ENCODE measurements at places on chromosomes 3 and 15.

- DNase-seq: peak; percentile 93
Observed at GRCh38 chr3:19931180-19931692, 2.8 kb downstream of the EFHB start.

- no peak for DNase-seq
Observed at GRCh38 chr3:14324224-14324944, 78.0 kb upstream of the SLC6A6 start.

- no peak for DNase-seq
Observed at GRCh38 chr3:107346564-107346963, 30.7 kb upstream of the CCDC54 start.

DNA sequence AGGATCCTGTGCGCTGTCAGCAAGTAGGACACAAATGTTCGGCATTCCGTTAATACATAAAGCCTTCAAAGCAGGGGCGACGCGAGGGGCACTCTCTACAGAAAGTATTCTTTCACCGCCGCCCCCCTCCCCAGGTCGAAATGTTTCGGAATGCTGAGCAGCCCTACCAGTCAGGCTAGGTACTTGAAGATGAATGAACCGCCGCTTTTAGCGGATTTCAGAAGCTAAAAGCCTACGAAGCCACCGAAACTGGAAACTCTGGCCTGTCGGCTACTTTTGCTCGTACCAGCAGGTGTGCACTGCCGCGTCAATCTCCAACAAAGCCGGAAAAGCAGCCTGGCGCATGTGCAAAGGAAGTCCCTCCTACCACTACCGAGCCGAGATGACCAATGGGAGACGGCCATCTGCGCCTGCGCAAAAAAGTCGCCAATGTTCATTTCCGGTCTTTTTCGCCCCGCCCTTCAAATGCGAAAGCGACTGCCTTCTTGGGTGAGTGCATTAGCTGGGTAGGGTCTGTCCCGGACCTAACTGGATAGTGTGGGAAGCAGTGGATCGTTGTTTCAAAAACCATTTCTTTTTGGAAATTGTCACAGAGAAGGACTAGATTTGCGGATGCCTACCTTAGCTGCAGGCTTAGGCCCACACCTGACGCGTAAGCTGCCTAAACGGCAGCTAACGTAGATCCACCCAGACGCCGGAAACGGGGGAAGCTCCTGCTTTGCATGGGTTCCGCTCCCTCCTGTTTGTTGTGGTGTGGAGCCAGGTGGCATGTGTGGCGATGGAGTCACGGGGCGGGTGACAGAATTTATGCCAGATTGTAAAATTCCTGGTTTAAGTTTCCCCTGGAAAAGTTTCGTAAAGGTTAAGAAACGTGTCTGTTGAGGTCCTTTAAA lies at the start of gene WDR5B:
TSS of gene WDR5B (minus strand) at position 301 of the 893 bp plus-strand sequence. CDS start 534 bp downstream, outside the sequence.
- no peak for DNase-seq

DNA sequence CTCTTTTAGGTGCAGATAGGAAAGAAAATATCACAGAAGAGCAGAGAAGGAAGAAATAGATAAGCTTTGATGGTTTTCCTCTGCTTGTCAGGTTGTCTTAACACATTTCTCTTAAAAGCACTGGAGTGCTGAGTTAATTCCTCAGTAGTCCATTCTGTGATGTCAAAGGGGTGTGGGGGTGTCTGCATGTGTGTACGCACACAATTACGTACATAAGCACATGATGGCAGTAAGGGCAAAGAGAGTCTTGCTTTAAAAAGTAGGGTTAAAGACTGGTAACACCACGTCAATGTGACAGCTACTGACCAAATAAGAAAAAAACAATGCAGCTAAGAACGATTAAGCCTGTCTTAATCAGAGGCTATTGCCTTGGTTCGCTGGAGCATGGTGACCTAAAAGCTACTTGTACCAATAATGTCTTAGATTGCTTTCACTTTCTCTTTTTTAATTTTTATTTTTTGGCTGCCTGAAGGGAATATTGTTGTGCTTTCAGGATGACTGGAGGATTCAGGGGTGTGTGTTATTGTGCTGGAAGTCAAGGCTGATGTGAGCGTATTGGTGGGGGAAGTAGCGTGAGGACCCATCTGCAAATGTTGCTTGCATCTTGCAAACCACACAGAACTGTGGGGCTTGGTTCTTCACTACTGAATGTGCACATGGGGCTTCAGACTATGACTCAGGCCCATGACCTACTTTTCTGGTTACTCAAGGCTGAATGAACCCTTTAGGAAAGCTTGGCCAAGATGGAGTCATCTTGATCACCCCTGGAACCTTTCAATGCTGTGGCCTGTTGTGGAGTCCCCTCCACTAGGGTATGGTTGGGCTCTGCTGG lies 417.8 kb upstream of the TPM1 start:
- DNase-seq: peak; percentile 45

DNA sequence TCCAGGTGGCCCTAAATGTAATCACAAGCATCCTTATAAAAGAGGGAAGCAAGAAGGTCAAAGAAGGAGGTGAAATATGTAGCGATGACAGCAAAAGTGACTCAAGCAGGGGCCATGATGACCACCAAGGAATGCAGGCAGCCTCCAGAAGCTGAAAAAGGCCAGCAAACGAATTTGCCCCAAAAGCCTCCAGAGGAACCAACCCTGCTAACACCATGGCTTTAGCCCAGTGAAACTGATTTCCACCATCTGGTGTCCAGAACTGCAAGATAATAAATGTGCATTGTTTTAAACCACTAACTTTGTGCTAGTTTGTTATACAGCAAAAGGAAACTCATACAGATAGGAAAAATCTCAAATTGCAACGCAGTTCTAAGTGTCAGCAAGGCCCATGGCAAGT lies 23.0 kb upstream of the RBSN start:
- DNase-seq: no peak

GRCh38 chr3:118577055-118577777 lies 457.4 kb downstream of the IGSF11 start:
- no peak for DNase-seq

DNA sequence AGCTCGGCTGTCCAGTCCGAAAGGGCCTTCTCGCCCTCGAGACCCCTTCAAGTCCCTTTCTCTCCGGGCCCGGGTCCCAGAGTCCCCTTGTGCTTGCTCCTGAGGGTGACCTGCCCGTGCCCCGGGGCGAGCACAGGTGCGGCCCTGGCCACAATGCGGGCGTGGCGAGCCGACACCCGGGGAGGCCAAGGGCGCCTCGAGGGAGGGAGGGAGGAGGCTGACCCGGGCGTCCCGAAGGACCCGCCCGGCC lies 810 bp upstream of the MEF2A start:
- no peak for DNase-seq

DNA sequence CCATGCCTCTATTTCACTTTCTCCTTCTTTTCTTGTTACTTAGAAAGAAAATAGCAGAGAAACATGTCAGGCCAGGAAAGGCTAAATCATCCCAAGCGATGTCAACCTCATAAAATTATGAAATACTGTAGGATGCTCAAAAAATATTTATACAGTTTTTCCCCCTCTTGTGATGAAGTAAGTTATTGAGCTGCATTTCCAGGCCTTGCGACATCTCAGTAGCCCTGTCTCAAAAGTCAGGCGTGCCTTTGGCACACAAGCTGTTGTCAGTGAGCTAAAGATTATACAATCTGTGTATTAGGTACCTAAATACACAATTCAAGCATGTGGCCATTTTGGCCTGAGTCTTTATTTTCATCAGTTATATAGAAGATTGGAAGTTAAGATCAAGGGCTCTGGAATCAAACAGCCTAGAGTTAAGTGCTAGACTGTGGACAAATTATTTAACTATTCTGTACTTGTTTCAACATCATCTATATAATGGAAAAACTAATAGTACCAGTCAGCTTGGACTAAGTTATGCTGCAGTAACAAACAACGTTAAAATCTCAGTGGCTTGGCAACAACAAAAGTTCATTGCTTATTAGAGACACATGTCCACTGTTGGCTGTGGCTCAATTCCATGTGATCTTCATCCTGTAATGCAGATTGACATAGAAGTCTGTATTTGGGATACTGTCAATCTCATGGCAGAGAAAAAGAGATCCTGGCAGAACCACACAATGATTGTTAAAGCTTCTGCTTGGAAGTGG lies 406.4 kb upstream of the PROK2 start:
- DNase-seq: peak; percentile 20

- peak; percentile 8 for DNase-seq
Observed at GRCh38 chr3:142447301-142447851, 461 bp downstream of the XRN1 start.

- DNase-seq: no peak
Observed at GRCh38 chr3:141401573-141402475, 33.5 kb downstream of the ZBTB38 start.

- DNase-seq: no peak
Observed at GRCh38 chr3:101603184-101603583, 29.2 kb downstream of the PCNP start.

- no peak for DNase-seq
Observed at GRCh38 chr15:51727141-51727897, 10.1 kb downstream of the LYSMD2 start.

DNA sequence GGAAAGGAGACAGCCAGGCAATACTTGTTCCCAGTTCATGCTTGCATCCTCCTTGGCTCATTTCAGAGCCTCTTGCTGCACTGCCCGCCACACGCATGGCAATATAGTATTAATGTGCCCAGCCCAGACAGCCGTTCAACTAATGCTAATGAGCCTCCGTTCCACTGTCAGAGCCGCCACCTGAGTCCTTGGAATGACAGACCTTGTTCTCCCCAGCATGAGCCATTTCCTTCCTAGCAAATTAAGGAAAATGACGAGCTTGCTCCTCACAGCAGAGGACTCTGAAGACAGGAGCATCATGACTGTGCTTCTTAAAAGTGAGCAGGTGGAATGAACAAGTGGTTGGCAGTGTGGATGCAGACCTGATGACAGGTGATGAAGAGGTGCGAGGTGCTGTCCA lies 10.8 kb upstream of the LRRC15 start:
- no peak for DNase-seq

DNA sequence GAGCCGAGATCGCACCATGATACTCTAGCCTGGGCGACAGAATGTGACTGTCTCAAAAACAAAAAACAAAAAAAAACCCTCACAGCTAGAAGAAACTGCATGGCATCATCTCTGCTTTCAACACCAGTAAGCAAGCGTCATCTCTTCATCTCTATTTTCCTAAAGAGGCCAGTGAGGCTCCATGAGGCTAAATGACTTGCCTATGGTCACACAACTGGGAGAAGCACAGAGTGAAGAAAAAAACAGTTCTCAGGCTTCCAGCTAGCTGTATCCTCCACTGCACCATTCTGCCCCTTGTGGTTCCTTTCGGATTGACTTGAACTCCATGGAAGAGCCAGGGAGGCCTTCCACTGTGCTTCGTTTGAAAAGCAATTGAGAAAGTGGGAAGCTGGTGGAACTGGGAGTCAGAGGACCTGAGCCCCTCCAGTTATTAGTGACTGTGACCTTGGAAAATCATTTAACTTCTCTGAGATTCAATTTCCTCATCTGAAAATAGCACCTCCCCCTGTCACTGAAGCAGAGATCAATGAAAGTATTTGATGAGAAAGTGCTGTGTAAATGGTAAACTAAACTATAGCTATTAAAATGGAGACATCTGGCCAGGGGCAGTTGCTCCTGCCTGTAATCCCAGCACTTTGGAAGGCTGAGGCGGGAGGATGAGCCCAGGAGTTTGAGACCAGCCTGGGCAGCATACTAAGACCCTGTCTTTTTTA lies 32.1 kb upstream of the DENND4A start:
- peak; percentile 49 for DNase-seq

DNA sequence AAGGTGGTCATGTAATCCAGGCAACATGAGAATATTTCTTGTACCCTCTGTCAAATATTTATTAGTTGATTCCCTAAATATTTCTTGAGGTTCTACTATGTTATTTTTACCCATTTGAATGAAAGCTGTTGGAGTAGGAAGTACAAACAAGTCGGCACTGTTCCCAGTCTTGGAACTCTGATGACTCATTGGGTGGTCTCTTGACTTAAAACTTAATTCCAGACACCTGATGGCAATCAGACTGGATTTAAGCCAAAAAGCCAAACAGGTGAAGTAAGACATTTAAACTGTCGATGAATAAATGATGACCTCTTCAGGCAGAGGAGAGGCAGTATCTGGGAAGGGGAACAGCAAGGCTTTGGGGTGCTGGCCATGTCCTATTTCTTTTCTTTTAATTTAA lies 22.8 kb downstream of the C2CD4A start:
- DNase-seq: no peak

GRCh38 chr3:105285653-105286241 lies 81.0 kb upstream of the ALCAM start:
- DNase-seq: no peak

DNA sequence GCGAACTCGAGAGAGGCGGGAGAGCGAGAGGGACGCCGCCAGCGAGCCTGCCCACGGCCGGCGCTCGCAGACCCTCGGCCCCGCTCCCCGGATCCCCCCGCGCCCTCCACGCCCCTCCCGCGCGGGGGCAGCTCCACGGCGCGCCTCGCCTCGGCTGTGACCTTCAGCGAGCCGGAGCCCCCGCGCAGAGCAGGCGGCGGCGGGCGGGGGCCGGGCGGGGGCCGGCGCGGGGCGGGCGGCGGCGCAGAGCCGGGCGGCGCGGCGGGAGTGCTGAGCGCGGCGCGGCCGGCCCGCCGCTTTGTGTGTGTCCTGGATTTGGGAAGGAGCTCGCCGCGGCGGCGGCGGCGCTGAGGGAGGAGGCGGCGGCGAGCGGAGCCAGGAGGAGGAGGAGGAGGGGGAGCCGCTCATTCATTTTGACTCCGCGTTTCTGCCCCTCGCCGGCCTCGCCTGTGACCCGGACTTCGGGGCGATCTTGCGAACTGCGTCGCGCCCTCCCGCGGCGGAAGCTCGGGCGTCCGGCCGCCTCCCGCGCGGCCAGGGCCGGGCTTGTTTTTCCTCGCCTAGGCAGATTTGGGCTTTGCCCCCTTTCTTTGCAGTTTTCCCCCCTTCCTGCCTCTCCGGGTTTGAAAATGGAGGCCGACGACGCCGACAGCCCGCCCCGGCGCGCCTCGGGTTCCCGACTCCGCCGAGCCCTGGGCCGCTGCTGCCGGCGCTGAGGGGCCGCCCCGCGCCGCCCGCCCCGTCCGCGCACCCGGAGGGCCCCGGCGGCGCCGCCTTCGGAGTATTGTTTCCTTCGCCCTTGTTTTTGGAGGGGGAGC lies 524 bp downstream of the IGF1R start:
- no peak for DNase-seq

DNA sequence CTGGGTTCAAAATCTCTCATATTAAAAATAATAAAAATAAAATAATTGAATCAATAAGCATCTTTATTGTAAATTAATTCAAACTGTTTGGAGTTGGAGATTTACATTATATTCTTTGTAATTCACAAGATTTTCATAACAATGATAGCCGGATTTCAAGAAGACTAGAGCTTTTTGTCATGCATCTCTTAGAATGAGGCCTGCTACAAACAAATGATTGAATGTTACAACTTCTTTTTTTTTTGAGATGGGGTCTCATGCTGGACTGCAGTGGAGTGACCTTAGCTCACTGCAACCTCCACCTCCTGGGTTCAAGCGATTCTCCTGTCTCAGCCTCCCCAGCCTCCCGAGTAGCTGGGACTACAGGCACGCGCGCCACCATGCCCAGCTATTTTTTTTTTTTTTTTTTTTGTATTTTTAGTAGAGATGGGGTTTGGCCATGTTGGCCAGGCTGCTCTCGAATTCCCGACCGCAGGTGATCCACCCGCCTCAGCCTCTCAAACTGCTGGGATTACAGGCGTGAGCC lies 3.5 kb downstream of the SLTM start:
- no peak for DNase-seq

GRCh38 chr3:151838574-151839312 lies 24.8 kb downstream of the AADAC start:
- DNase-seq: peak; percentile 60

GRCh38 chr15:76330080-76330680 lies 6.4 kb upstream of the ISL2 start:
- peak; percentile 37 for DNase-seq

- DNase-seq: no peak
Observed at GRCh38 chr3:193053046-193053435, 135.4 kb upstream of the MB21D2 start.

Data from MV-4-11 (cell line).